ENCODE measurements at places on chromosomes 1 and 21.

DNA sequence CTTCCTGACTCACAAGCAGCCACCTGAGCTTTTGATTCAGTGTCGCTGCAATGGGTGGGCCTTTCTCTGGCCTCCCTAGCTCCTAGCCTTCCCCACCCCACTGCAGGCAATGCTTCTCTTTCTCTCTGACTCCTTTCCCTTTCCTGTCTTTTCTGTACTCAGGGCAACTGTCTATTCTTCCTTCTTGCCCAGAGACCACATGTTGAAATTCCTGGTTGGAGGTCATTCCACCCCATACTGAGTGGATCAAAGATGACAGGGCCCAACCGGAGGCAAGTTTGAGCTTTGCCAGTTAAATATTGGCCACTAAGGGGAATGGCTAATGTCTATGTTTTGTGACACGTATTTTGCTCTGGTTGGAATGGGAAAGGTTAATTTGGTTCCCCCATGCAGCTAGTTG lies 65.2 kb upstream of the ARID1A start:
- DNase-seq, result no peak

DNA sequence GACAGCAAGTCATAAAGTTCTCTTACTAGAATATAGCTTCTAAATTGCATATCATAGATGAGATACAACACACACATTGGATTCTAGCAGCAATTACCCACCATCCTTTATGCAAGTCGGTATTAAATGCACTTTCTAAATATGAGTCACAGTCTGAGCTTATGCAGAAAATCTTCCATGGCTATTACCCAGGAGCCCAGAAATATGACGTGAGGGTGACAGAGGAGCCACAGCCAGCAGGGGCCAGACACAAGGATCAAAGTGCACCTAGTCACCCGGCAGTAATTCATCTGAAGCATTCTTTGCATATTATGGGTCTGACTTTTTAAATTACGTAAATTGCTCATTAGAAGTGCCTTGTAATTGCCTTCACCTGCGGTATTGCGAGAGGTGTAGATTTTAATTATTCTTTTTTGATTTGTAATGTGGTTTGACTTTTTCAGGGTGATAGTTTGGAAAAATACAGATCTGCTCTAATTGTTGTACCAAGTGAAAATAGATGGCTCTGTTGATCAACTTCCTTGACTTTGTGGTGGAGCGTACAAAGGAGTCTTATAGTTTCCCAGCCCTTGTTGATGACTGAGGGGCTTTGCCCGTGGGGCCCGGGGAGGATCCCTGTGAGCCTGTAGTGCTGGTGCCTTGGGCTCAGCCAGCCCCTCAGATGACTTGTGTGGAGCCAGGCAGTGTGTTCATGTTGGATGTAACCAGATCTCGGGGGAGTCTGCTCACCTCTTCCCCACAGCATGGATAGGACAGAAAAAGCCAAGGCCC lies 470.0 kb upstream of the VAMP3 start:
- no peak for DNase-seq

- no peak for DNase-seq
Observed at GRCh38 chr1:55582084-55582483, 366.9 kb upstream of the USP24 start.

GRCh38 chr1:240492832-240493440 lies 119.0 kb downstream of the GREM2 start:
- DNase-seq, result no peak

- no peak for DNase-seq
Observed at GRCh38 chr1:29687601-29688244, 451.4 kb downstream of the PTPRU start.

GRCh38 chr1:195761104-195761503 lies 847.1 kb downstream of the KCNT2 start:
- no peak for DNase-seq

DNA sequence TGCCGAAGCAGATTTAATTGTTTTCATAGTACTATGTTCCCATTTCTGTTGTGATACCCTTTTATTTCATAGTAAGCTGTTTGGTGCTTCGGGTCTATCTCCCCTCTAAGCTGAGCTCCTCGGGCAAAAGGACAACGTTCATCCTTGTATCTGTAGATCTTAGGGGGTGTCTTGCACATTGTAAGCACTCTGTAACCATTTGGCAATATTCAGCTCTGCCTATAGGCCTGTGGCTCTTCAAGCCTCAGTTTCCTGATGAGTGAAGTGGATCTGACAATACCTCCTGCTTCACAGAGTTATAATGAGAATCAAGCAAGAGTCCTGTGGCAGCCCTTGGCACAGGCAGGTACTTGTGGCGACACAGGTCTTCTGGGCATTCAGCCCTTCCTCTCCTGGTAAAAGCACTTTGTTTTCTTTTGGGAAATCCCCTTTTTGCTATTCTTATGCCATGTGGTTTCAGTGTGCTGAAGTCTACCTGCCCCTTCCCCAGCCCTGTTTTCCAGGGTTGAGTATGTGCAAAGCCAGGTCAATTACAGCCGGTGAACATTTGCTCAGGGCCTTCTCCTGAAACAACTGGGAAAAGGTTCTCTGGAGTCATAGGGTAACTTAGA lies 8.5 kb upstream of the EXO1 start:
- no peak for DNase-seq

GRCh38 chr1:27616441-27616840 lies 12.5 kb upstream of the AHDC1 start:
- no peak for DNase-seq
